Femur (tissue), 1 donor: ENCODE measurements at places on chromosomes 6 and 20.

- DNase-seq = no peak
These were observed 4.1 kb upstream of the ENPP5 start for GRCh38 chr6:46174904-46175303.

DNA sequence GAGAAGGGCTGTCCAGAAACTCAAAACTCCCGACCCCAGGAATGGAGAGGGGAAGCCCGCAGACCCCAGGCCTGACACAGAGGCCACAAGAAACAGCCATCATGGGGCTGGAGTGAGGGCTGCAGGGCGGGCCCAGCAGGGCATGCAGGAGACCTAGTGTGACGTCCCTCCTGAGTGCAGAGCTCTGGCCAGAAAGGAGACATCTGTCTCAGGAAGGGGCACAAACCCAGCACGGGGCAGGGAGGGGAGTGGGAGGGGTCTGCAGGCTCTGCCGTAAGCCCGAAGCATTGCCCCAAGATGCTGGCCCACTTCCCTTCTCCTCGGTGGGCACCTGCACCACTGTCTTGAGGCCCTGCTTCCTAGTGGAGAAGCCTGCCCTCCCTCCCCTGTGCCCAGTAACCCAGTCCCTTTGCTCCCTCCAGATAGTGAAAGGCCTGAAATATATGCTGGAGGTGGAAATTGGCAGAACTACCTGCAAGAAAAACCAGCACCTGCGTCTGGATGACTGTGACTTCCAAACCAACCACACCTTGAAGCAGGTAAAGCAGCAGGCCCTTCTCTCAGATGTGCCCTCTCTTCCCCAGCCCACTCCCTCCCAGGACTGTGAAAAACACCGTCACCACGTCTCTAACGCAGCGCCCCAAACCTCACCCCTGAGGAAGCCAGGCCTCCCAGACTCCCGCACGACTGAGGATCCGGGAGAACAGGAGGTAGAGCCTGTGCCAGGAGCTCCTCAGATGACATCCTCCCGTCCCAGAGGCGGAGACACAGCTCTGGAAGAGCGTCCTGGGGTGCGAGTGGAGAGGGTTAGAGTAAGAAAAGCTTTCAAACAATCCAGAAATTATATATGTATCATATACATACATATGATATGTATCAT, 9.7 kb downstream of the CST7 start:
- DNase-seq = no peak

DNA sequence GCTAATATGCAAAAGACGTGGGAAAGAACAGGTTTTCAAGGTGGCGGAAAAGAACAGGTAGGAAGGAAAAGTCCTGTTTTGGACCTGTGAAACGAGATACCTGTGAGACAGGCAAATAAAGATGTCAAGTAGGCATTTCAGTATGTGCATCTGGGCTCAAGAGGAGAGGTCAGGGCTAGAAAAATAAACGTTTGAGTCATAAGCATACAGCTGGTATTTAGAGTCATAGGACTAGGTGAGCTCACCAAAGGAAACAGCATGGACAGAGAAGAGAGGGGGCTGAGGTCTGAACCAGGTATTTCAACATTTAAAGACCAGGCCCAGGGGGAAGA, 14.9 kb downstream of the MTFR2 start:
- DNase-seq = no peak

- DNase-seq = no peak
These were observed 979.6 kb upstream of the MAP3K7 start for GRCh38 chr6:91566467-91566866.

GRCh38 chr20:52540509-52540908, 348.9 kb upstream of the ZFP64 start:
- no peak for DNase-seq

- no peak for DNase-seq
These were observed 636.7 kb downstream of the RFPL4B start for GRCh38 chr6:112983713-112984261.

GRCh38 chr6:136962661-136963060, 40.6 kb downstream of the SLC35D3 start:
- no peak for DNase-seq

- DNase-seq = no peak
These were observed 56.1 kb upstream of the CST7 start for GRCh38 chr20:24892931-24893330.

GRCh38 chr6:24453921-24454320, 35.5 kb downstream of the GPLD1 start:
- DNase-seq = no peak

DNA sequence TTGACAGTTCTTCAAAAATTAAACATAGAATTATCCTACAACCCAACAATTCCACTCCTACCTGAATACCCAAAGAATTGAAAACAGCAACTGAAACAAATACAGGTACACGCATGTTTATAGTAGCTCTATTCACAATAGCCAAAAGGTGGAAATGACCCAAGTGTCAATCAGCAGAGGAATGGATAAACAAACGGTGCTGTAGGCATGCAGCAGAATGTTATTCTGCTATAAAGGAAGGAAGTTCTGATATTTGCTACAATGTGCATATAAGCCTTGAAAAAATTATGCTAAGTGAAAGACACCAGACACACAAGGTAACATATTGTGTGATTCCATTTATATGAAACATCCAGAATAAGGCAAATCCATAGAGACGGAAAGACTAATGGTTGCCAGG, 38.5 kb upstream of the PRELID3B start:
- DNase-seq = no peak

GRCh38 chr6:98529364-98529763, 305.0 kb upstream of the POU3F2 start:
- no peak for DNase-seq

GRCh38 chr6:57141451-57142177, 30.5 kb upstream of the BAG2 start:
- DNase-seq = no peak

DNA sequence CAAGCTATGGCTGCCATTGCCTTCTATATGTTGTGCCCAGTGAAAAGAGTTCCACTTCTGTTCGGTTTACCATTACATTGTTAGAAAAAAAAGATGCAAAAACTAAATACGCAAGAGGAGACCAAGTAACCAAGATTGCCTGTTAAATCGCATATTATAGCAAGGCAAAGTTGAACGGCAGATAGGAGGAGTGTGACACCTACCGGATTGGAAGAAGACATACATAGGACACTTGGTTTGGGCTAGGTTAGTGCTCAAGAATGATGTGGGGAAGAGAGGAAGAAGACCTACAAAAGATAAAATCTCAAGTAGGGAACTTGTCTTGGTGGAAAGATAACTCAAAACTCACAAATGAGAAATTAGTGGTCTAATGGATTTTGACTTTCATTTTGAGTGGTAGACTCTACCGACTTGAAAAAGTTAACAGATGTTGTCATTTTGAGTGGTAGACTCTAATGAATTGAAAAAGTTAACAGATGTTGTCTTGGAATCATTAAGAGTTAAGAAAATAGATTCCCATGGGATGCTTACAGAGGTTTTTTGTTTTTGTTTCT, 95.5 kb downstream of the F13A1 start:
- DNase-seq = no peak

DNA sequence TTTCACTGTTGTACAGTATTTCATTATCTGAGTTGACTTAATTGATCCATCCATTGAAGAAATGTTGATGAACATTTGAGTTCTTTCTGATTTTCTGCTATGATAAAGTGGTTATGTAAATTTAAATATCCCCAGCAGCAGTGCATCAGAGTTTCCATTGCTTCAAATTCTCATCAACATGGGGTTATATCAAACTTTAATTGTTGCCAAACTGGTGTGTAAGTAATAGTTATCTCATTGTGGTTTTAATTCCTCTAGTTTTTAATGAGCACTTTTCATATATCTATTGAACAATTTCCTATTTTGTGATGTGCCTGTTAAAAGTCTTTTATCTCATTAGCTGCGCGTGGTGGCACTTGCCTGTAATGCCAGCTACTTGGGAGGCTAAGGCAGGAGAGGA, 18.1 kb downstream of the ZNFX1 start:
- no peak for DNase-seq

GRCh38 chr6:5282191-5282623, 20.9 kb downstream of the FARS2 start:
- no peak for DNase-seq

GRCh38 chr6:49698478-49698877, 14.9 kb downstream of the CRISP2 start:
- no peak for DNase-seq

GRCh38 chr6:56620229-56620868, 22.3 kb downstream of the DST start:
- DNase-seq = no peak

GRCh38 chr20:43209831-43210230, 20.1 kb upstream of the PTPRT start:
- no peak for DNase-seq
